ENCODE measurements at places on chromosomes 16 and 17.
A peak's percentile ranks its signal among the peaks of the same experiment; 100 is the strongest.

- DNase-seq: no peak
Observed at GRCh38 chr16:11408216-11408615, 63.0 kb downstream of the RMI2 start.

- no peak for DNase-seq
Observed at GRCh38 chr17:63033142-63033541, 67.1 kb downstream of the TANC2 start.

GRCh38 chr17:75480281-75480680 lies 23.8 kb downstream of the TMEM94 start:
- DNase-seq: no peak

- DNase-seq: no peak
Observed at GRCh38 chr16:87956365-87957231, 5.4 kb downstream of the BANP start.

GRCh38 chr16:79838496-79839259 lies 238.1 kb upstream of the MAF start:
- no peak for DNase-seq

GRCh38 chr17:9959377-9959981 lies 54.4 kb upstream of the RCVRN start:
- no peak for DNase-seq

GRCh38 chr17:42275527-42276358 lies 448 bp downstream of the STAT5B start:
- no peak for DNase-seq

DNA sequence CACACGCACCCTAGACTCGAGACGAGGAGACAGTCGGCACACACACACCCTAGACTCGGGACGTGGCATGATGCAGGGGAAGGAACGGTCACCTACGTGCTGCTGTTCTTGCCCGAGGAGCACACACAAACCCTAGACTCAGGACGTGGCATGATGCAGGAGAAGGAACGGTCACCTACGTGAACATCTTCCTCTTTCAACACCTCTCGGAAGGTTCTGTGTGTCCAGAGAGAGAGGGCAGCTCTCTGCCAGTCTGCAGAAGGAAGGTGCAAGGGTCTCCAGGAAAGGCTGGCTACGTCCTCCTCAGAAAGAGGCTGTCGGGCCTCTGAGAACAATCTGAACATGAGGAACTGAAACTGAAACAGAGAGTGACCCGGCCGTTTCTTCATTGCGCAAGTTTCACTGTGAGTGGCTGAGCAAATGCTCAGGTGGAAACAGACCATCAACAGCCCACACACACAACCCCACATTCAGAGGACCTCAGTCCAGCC lies 43.4 kb downstream of the ZNF276 start:
- no peak for DNase-seq

DNA sequence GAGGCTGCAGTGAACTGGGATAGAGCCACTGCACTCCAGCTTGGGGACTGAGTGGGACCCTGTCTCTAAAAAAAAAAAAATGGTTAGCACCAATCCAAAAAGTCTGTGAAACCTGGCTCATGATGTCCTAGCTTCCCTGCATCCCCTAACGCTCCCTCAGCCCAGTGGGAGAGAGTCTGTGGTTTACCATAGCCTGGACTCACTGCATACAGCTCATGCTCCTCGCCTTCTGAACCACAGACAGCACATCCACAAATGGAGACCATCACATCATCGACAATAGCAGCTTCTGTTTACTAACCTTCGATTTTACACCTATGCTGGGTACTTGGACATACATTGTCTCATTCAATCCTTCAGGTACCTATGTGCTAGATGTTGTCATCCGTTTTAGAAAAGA lies 43.6 kb downstream of the NLRC5 start:
- DNase-seq: no peak

DNA sequence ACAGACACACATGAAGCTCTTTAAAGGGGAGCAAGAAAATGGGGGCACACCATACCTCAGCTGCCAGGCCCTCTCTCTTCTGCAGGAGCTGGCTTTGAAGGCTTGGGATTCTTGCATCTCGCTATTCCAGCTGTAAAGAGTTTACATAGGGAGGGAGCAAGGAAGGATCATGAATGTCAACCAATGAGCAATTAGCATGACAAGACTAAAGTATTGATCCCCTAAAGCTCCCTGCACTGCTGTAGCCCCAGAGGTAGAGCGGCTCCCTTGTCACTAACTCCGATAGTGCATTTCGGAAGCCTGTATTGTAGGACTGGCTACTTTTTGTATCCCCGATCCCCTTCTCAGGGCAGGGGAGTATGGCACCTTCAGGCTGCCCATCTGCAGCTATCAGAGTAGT lies 113.4 kb upstream of the PMFBP1 start:
- DNase-seq: no peak

GRCh38 chr16:71513302-71513701 lies 12.9 kb upstream of the CHST4 start:
- no peak for DNase-seq

- DNase-seq: no peak
Observed at GRCh38 chr16:10969615-10970014, 25.3 kb downstream of the CLEC16A start.

DNA sequence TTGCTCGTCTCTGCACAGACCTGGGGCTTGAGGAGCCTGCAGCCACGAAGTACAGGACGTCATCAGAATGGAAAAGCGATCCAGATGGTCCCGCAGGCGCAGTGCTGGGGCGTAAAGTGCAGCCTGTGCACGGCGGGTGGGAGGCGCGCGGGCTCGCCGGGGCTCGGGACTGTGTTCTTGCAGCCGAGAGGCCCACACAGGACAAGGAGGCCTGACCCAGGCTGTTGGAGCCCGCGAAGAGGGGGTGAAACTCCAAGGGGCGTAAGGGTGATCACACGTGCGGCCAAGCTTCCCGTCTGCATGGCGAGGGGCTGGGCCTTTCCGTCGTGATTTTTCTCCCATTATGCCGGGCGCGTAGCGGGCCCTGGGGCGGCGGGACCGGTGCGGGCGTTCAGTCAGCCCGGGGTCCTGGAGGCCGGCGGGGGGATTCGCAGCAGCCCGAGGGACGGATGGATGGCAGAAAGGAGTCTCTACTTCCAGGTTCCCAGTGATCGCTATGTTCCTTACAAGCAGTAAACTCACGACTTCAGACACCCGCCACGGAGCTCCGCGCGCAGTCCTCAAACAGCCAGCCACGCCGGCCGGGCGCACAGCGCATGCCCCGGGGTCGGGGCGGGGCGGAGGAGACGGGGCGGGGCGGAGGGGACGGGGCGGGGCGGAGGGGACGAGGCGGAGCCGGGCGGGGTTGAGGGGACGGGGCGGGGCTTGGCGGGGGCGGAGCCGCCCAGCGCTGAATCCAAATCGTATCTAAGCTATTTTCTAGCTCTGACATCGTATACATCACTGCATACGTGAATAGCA lies 141.0 kb upstream of the KCNJ18 start:
- peak; percentile 74 for DNase-seq

- no peak for DNase-seq
Observed at GRCh38 chr17:64270885-64271284, 7.8 kb upstream of the TEX2 start.

GRCh38 chr16:23408242-23408822 lies 44.7 kb downstream of the COG7 start:
- DNase-seq: no peak

DNA sequence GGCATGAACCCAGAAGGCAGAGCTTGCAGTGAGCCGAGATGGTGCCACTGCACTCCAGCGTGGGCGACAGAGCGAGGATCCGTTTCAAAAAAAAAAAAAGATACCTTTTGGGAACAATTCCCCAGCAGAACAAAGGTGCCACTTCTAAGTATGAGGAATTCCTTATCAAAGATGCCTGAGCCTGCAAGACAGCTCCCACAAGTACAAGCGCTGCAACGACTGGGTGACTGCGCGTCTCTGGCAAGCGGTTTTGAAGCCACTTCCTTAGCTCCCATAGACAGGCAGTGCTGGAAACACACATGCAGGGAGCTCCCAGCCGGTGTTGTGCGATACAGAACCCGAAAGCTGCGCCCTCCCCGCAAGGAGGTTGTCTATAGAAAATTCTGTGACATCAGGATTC lies 60.5 kb downstream of the ADCY9 start:
- DNase-seq: no peak

DNA sequence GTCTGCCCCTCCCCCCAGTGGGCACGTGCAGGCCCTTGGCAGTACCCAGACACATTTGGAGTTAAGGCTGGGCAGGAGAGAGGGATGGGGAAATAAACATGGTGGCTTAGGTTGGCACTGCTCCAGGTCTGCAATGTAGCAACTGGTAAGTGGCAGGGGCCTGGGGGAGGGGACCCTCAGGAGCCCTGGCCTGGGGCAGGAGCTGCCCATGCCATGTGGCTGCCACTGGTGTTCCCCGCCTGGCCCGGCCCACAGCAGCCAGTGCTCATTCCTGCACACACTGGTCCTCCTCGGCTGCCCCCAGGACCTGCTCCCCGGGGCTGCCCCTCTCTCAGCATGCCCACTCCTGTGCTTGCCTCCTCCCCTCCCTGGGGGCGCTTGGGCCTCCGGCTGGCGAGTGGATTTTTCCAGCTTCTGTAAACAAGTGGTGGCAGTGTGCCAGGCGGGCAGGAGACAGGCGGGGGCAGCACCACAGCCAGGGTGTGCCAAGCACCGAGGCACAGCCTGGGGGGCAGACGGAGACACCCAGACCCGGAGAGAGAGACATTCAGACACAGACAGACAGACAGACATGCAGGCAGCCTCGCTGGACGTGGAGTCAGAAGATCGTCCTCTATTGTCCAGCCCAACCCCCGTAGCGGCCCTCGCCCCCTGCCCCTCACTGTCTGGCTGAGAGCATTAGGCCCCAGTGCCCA lies 9.4 kb downstream of the THRA start:
- DNase-seq: peak; percentile 89

GRCh38 chr17:83080579-83080857 lies 1.1 kb downstream of the METRNL start:
- DNase-seq: no peak

DNA sequence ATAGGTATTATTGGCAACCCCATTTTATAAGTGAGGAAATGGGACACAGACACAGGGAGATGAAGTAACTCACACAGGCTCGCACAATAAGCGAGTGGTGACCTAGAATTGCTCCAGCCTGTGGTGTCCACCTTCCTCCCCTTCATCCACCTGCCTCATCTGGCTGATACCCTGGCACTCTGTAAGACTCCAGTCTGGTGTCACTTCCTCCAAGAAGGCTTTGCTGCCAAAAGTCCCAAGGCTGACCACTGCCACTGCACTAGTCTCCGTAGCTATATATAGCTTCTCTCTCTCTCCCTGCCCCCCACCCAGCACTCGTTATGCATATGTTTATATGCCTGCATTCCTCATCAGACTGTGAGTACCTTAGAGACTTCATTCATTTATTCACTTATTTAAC lies 66.1 kb upstream of the SREBF1 start:
- no peak for DNase-seq

- no peak for DNase-seq
Observed at GRCh38 chr17:72466199-72466598, 345.4 kb downstream of the SOX9 start.

DNA sequence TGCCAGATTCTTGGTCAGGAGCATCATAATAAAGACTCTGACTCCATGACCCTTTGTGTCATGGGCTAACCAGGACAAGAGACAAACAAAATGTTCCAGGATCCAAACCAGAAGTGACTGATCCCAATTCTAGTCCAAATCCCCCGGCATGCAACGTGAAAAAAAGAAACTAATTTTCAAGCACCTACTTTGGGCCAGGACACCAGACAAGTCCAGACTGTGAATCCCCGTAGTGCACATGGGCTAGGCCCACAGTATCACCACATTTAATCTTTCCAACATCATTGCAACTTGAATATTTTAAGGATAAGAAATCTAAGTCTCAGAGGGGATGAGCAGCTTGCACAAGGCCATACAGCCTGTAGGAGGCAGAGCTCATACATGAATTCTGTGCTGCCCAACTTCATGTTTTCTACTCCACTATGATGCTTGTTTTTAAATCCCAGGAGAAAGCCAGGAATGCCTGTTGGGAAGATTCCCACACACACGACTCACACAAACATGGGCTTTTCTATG lies 365.7 kb downstream of the NPIPA8 start:
- no peak for DNase-seq

DNA sequence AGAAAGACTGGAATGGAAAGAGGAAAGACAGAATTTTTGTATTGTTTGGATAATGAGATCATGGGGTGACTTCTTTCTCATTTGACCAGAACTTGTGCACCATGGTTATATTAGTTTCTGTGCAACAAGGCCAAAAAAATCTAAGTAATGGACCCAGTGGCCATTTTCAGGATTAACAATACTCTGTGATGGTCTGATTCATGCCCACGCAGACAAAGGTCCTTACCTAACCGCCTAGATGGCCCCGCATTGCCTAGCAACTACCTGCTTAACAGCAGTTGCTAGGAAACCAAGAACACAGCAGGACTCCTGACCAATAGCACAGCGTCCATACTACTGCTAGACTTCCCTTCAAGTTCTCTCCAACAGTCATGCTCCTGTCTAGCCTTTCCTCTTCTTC lies 22.4 kb downstream of the MIS12 start:
- peak; percentile 17 for DNase-seq

GRCh38 chr16:8512941-8513624 lies 77.2 kb downstream of the TMEM114 start:
- DNase-seq: no peak

- DNase-seq: no peak
Observed at GRCh38 chr17:40097087-40097486, 3.3 kb downstream of the NR1D1 start.

- no peak for DNase-seq
Observed at GRCh38 chr16:15052747-15053476, 3.0 kb downstream of the NTAN1 start.

GRCh38 chr17:82668024-82668630 lies 19.9 kb upstream of the WDR45B start:
- no peak for DNase-seq

Data from NCI-H510A treated with DMSO at 0.1 percent for 48 hours (cell line).